Heart left ventricle (tissue), 16 donors: ENCODE measurements at places on chromosomes 5 and 9. TPM values are rescaled to one million over a fixed set of nuclear protein-coding genes. Genes with fewer than 3 reads are reported as not detected.

DNA sequence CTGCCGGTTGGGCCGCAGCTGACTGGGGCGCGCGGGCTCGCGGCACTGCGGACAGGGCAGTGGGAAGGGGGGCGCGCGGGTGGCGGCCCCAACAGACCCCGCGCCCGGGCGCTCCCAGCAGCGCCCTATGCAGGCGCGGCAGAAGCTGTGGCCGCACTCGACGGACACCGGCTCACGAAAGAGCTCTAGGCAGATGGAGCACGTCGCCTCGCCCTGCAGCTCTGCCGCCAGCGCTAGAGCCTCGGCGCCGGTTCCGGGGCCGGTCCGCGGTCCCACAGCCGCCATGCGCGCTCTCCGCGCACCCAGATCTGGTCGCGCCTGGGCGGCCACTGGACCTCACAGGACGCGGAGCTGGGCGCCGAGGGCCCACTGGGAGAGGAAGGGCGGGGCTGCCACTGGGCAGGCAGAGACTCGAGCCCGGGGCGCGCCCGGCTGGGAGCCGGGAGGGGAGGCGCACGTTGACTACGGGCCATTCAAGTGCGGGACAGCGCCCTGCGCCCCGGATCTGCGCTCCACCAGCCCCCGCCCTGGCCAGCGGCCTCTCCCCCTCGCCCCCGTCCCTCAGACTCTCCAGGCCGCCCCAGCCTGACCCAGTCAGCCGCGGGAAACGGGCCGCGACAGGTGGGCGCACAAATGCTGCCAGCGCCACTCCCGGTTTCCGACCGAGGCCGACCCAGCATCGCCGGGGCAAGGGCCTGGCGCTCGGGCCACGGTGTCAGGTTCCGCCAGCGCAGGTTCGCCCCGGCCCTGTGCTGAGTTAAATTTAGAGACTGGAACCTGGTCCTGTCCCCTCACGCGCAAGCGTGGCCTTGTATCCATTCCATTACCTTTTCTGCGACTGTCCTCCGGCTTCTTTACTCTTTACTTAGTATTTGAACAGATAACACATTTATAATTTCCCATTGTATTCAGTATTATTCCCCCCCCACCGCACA is at the start of gene TRIM7:
Gene TRIM7, minus strand, starts transcription at position 371 of the 935 bp plus-strand sequence. Its CDS starts 86 bp downstream, at position 285.
- peak; percentile 64 for DNase-seq

CCDC183 gene
- total RNA-seq: 0.64 TPM

GPR151 gene
- not detected for total RNA-seq

SAP30L gene
- 39.7 TPM for total RNA-seq

IFNA13 gene
- total RNA-seq: not detected

GRCh38 chr5:157550663-157551062 is 24.9 kb downstream of the ADAM19 start:
- DNase-seq: no peak

- no peak for DNase-seq
These were observed 21.2 kb downstream of the RASEF start for GRCh38 chr9:83041771-83042170.

GRCh38 chr5:151427258-151427657 is 20.1 kb upstream of the SLC36A1 start:
- no peak for DNase-seq

- no peak for DNase-seq
These were observed 363.4 kb downstream of the NPR3 start for GRCh38 chr5:33074548-33074947.

FAM81B gene
- 2.3 TPM for total RNA-seq

GRCh38 chr9:13755551-13755950 is 476.1 kb upstream of the MPDZ start:
- no peak for DNase-seq

DNA sequence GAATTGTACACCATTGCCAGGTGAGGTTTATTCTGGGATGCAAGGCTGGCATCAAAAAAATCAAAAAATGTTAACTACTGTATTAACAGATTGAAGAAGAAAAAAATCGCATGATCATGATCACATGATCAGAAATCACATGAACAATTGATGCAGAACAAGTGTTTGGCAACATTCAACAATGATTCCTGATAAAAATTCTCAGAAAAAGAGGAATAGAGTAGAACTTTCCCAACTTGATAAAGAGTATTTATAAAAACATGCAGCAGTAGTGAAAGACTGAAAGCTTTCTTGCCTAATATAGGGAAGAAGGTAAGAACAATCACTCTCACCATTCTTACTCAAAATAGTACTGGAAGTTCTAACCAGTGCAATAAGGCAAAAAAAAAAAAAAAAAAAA is 16.4 kb downstream of the SLCO4C1 start:
- no peak for DNase-seq

- DNase-seq: no peak
These were observed 19.0 kb upstream of the RUSC2 start for GRCh38 chr9:35470894-35471293.

TLX3 gene
- total RNA-seq: not detected

- no peak for DNase-seq
These were observed 25.5 kb upstream of the ITGA2 start for GRCh38 chr5:52963636-52964035.

DNA sequence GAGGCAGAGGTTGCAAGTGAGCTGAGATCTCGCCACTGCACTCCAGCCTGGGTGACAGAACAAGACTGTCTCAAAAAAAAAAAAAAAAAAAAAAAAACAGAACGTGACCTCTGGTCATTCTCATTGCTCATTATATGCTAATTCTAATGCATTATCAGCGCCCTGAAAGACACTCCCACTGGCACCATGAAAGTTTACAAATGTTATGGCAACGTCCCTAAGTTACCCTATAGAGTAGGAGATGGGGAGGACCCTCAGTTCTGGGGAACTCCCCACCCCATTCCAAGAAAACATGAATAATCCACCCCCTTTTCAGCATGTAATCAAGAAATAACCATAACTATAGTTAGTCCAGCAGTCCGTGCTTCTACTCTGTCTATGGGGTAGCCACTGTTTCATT is 48.9 kb upstream of the DENND4C start:
- no peak for DNase-seq

DNA sequence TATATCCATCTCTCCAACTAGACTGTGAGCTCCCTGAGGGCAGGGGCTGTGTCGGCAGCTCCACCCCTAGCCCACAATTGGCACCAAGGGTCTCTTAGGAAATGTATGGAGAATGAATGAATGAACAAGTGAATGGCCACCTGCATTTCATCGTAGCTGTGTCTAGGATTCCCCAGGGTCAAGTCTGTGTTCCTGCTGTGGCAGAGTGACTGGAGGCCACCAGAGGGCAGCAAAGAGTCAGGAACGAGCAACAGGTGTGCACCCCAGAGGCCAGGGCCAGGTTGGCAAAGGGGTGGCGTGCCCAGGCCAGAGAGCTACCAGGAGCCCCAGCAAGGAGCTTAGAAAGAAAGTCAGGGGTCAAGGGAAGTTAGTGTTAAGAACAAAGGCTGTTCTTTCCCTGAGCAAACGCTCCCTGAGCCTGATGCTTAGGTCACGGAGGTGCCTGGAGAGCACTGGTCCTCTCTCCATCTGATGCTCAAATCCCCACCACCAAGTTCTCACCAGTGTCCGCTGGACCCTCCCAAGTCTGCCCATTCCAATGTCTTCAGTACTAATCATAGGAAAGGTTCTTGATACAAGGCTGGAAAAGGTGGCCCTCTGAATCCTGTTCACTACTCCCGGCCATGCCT is 160.7 kb downstream of the PAX5 start:
- DNase-seq: peak; percentile 44

NR5A1 gene
- not detected for total RNA-seq

DNA sequence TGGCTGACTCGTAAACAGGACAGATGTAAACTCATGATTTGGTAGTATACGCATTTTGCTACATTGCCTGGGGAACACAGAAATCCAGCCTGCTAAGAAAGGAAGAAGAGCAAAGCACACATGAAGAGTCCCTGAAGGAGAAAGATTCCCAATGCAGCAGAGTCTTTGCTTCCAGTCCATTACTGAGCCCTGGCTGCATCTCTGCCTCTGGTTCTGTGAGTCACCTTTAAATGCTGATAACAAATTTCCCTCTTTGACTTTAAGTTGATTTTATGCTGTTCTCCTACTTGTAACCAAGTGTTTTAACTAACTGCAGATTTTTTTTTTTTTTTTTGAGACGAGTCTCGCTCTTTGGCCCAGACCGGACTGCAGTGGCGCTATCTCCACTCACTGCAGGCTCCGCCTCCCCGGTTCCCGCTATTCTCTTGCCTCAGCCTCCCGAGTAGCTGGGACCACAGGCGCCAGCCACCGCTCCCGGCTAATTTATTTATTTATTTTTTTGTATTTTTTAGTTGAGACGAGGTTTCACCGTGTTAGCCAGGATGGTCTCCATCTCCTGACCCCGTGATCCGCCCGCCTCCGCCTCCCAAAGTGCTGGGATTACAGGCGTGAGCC is 8.5 kb upstream of the PRXL2C start:
- no peak for DNase-seq

MTMR12 gene
- 21.3 TPM for total RNA-seq

DNA sequence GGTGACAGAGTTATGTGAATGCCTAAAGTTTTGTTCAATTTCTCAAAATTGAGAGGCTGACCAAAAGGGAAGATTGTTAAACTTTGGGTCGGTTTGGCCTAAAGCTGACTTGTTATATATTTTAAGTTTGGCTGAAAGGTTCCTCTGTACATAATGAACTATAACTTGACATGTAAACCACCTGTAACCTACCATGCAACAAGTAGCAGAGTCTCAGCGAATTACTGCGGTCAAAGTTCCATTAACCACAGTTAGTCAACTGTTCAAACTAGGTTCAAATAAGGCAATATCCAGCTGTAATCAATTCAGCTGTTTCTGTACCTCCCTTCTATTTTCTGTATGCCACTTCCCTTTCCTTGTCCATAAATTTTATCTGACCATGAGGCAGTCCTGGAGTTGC is 325.1 kb upstream of the NMUR2 start:
- DNase-seq: no peak

CAMK4 gene
- 3.7 TPM for total RNA-seq

TAF1L gene
- not detected for total RNA-seq
